ENCODE measurements at places on chromosomes 2 and 18.

GRCh38 chr18:56481751-56482150 is 156.6 kb downstream of the TXNL1 start:
- DNase-seq: no peak

- no peak for DNase-seq
Observed at GRCh38 chr2:74862020-74862964, 28.4 kb downstream of the HK2 start.

DNA sequence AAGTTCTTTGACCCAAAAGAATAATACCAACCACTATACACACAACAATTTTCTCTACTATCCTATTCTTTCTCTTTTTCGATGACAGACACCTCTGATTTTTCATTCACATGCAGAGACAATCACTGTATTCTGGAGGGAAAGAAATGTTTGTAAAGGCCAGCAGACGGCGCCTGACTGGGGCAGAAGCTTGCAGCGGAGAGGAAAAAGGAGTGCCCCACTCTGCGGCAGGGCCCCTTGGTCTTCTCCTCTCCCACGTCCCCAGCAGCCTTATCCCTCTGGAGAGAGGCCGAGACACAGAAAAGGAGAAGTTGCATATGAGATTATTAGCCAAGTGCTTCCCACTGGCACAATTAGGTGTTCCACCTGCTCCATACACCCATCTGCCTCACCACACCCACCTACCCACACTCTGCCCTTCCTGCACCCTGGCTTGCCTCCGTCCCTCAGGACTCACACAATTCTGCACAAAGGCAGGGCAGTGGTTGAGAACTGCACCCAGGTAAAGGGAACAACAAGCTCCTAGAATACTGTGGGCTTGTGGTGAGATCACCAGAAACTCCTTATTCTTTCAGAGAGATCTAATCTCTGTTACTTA is 687.3 kb downstream of the NRXN1 start:
- no peak for DNase-seq

DNA sequence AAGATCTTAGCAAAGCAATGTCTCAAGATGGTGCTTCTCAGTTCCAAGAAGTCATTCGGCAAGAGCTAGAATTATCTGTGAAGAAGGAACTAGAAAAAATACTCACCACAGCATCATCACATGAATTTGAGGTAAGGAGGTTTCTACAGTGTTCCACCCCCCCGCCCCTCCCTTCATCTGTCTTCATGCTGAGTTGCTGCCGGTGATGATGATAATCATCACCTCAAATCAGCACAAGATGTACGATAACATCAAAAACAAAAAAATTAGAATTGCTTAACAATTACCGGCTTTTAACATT is 14.6 kb downstream of the UGP2 start:
- no peak for DNase-seq

GRCh38 chr2:3545788-3546478 is 12.2 kb downstream of the RNASEH1 start:
- no peak for DNase-seq

DNA sequence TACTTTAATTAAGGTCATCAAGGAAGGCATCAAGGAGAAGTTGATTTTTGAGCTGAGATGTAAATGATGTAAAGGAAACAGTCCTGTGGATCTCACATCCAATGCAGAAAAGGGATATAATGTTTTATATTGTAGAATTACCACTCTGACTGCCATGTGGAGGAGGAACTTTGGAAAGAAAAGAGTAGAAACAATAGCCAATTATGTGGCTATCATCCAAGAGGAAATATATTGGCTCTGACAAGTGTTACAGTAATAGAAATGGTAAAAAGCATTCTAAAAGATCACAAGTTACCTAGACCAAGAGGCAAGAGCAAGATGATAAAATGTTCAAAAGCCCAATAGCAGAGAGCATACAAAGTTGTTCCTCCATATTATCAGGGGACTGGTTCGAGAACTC is 26.8 kb downstream of the BARD1 start:
- no peak for DNase-seq

- DNase-seq: no peak
Observed at GRCh38 chr2:71706121-71706520, 252.8 kb downstream of the DYSF start.

Measured in stimulated activated CD8-positive, alpha-beta memory T cell treated with anti-CD3 and anti-CD28 coated beads, Interleukin-4, amount 100 ng/mL, for 24 hours (primary cell).